ENCODE measurements at places on chromosomes 2 and 18.

GRCh38 chr2:227480528-227480927, 8.6 kb downstream of the AGFG1 start:
- no peak for DNase-seq

DNA sequence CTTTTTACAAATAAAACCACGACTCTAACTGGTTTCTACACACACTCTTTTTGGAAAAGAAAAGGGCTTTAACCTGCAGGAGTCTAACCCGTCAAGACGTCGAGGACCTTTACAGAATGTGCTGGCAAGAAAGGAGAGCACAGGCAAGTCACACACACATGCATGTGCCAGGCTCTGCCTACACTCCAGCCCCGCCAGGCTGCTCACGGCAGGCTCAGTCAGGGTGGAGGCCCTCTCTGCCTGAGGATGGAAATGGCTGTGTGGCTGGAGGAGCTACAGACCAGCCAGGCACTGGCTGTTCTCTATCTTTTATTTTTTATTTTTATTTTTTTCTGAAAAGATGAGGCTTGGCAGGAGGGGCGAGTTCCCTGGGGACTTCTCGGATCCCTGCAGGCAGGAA, 10.2 kb downstream of the SIX3 start:
- no peak for DNase-seq

- no peak for DNase-seq
Observed at GRCh38 chr2:127407091-127407490, 11.1 kb upstream of the PROC start.

DNA sequence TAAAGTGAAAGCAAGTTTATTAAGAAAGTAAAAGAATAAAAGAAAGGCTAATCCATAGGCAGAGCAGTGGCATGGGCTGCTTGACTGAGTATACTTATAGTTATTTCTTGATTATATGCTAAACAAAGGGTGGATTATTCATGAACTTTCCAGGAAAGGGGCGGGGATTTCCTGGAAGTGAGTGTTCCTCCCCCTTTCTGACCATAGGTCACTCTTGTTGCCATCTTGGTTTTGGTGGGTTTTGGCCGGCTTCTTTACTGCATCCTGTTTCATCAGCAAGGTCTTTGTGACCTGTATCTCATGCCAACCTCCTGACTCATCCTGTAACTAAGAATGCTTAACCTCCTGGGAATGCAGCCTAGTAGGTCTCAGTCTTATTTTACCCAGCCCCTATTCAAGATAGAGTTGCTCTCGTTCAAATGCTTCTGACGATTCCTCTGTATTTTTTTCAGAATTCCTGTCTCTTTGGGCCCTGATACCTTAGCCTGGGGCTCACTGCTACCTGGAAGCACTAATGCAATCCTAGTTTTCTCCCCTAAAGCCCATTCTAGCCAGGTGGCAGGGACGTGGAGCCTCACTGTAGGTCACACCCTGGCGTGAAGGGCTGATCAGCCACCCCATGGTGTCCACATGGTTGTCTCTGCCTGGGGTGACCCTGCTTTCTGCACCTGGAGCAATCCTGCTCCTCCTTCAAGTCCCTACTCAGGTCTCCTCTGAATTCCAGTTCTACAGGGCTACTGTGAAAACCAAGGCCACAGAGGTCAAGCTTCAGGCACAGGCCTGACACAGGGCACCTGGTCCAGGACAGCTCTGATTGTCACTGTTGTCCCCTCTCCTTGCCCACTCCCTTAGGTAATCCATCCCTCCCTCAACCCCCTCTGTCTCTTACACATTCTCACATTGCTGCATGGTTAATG, 6.0 kb upstream of the SLC35F6 start:
- DNase-seq: no peak

- no peak for DNase-seq
Observed at GRCh38 chr2:176261136-176261535, 8.1 kb upstream of the MTX2 start.

- DNase-seq: peak; percentile 82
Observed at GRCh38 chr2:225002039-225002655, 40.1 kb downstream of the DOCK10 start.

DNA sequence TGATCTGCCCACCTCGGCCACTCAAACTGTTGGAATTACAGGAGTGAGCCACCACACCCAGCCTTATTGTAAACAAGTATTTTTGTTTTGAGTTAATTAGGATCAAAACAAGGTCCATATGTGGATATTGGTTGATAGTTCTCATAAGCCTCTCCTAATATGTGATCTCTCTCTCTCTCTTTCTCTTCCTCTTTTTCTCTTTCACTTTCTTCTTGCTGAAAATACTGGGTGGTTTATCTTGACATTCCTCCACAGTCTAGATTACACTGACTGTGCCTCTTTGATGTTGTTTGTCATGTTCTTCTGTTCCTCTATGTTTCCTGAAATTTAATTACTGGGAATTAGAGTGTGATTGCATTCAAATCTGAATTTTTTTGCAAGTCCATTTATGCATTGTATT, 547.5 kb upstream of the NRXN1 start:
- no peak for DNase-seq

- no peak for DNase-seq
Observed at GRCh38 chr2:62928015-62928414, 122.6 kb upstream of the OTX1 start.

DNA sequence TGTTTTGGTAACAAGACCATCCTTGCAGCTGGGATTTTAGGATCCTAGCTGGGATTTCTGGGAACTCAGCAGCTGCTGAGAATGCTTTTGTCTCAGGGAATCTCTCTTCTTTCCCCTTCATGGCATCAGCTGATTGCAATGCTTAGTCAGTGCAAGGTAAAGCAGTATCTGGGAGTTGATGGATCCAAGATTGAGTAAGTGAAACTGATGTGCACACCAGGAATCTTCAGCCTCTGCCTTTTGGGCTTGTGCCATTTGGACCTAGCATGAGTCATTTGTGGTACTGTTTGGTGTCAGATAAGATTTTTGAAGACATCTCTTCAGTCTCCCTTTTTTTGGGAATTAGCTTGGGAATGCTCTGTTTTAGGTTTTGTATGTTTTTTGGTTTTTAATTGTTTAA, 363.3 kb upstream of the TFPI start:
- DNase-seq: no peak

- DNase-seq: no peak
Observed at GRCh38 chr2:144131042-144131441, 388.9 kb downstream of the ZEB2 start.

DNA sequence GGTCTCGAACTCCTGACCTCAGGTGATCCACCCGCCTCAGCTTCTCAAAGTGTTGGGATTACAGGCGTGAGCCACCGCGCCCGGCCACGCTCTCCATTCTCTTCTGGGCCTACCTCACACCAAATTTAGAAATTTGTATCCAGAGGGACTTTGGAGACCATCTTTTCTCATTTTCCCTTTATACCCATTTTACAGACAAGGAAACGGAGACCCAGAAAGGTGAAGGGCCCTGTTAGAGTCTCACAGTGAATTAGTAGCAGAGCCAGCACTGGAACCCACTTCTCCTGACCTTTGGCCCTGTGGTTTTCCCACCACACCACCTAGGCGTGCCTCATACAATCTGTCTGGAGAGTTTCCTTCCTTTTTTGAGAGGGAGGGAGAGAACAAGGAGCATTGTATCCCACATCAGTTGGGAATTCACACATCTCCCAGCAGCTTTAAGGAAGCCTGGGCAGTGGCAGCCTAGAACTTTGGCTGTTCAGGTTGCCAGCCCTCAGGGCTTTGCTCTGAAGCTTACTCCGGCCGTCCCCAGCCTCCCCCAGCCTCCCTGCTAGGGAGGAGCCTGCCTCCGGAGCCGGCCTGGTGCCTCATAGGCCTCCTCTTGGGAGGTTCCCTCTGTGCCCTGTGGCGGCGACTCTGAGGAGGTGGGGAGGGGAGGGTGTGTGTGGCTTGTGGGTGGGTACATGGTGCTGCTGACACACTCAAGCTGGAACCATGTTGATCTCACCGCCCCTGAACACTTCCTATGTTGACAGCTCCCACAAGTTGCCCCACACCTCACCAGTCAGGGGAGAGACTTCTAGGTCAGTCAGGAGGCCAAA, 13.8 kb downstream of the FOSL2 start:
- peak; percentile 79 for DNase-seq

DNA sequence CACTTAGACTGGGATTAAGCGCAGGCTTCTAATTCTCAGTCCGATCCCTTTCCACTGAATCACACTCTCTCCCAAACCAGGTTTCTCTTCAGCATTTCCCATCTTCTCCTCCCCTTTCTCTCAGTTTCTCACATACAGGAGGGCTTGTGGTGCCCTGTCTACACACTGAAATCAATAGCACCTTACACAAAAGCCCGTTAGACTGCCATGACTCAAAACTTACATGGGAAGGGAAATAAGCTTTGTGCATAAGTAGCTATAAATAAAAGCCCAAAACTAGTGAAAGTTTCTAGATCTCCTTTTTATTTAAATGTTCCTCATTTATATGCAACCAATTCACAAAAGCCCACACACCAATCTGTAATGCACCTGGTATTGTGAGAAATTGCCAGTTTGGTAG, 318.4 kb downstream of the TXNL1 start:
- no peak for DNase-seq

GRCh38 chr18:27164905-27165304, 20.2 kb downstream of the CHST9 start:
- DNase-seq: no peak

- no peak for DNase-seq
Observed at GRCh38 chr2:127984551-127984950, 43.3 kb downstream of the SAP130 start.

DNA sequence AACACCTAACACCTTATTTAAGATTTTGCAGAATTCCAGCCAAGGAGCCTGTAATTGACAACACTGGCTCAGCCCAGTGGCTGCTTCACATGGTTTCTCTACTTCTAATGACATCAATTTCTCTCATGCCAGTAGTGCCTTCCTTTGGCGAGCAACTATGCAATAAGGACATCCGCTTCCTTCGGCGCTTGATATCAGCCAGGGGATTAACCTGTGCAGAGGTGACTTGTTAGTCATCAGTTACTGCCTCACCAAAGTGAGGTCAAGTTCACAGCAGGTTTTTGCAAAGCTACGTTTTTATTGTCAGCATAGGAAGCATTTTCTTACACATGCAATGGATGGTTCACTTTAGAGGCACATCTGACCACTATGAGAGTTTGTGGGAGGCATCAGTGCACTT, 24.0 kb upstream of the EDAR start:
- no peak for DNase-seq

DNA sequence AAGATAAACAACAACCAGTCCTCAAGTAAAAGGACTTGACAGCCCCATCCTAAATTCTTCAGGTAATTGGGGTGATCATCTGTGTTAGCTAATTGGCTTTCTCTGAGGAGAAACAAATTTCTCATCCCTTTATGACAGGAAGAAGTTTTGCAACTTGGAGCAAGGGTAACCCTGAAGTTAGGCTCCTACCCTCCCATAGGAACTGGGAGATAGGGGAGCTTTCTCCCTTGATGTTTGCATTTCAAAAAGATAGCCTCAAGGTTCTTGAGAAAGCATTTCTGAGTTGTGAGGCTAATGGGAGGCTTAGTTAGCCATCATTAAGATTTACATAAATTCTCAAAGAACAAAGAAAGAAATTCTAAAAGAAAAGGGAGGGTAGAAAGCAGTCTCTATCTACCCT, 95.4 kb downstream of the MAP2 start:
- no peak for DNase-seq

- DNase-seq: no peak
Observed at GRCh38 chr2:236659758-236660150, 90.1 kb downstream of the ACKR3 start.

- no peak for DNase-seq
Observed at GRCh38 chr2:62201307-62201706, 5.4 kb downstream of the B3GNT2 start.

DNA sequence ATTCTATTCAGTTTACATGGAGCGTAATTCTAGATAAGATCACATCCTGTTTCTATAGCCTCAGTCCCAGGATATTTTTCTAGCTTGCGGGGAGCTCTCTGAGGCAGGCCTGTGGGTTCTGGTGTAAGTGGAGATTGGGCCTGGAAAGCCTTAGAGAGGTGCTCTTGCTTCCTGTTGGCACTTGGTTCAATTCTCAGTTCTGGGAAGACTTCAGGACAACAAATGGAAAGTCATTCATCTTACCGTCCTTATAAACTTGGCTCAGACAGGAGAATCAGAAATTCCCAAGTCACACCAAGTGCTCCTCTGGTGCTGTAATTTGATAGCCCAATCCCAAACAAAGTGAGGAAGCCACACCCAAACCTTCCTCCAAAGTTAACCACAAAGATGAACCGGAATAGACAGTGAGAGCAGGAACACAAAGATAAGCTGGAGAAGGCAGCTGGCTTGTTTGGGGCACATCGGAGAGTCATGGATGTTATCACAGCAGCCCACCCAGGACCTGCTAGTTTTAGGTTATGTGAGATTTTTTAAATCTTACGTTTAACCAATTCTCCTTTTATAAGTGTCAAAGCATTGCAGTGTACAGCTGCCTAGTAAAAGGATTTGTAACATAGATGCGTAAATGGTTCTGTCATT, 144.3 kb upstream of the MAP3K20 start:
- DNase-seq: no peak

GRCh38 chr18:63175264-63175663, 144.3 kb downstream of the BCL2 start:
- no peak for DNase-seq

DNA sequence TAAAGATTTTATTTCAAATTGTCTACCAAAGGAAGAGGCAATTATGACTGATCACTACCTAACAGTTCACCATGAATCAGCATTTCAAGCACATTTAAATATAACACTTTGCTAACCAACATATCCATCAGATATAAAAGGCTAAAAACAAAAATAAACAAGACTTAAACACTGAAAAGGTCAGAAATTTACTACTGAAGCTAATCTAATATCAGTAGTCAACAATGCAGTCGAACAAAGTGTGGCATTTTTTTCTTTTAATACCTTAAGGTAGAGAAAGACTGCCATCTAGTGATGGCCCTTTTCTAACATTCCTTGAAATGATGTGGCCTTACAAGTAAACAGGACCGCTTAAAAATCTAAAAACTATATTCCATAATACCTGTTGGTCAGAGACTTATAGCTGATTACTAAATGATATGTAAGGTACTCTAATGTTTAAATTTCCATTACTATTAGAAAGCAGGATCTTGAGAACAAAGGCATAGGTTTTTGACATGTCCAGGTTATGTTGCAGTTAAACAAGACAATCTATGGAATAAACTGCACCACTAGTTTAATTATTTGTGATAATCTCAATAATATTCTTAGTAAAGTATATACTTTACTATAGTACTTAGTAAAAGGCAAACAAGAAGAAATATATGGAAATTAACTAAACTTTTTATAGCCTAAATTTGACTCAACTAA, 80.0 kb downstream of the EXOC6B start:
- DNase-seq: peak; percentile 25

- DNase-seq: no peak
Observed at GRCh38 chr2:43326101-43326825, 99.9 kb upstream of the ZFP36L2 start.

DNA sequence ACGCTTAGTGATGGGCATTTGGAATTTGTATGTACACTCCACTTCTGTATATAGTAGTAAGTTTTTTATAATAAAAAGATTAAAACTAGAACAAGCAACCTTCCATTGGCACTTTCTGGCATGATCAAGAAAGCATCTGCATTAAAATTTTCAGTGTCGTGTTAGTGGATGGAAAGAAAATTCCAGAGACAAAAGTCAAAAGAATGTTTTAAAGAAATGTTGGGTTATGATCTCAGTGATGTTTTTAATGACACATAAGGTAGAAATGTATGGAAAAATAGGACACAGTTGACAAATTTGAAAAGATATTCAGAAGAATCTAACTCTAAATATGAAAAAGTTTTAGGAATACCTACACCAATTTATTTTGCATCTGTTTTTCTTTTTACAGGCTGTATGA, 126.1 kb upstream of the FAM117B start:
- no peak for DNase-seq

GRCh38 chr2:8643250-8643995, 38.4 kb upstream of the ID2 start:
- no peak for DNase-seq

GRCh38 chr2:238314576-238314975, 5.7 kb upstream of the TRAF3IP1 start:
- DNase-seq: no peak
